ENCODE measurements at places on chromosomes 6 and 20.

DNA sequence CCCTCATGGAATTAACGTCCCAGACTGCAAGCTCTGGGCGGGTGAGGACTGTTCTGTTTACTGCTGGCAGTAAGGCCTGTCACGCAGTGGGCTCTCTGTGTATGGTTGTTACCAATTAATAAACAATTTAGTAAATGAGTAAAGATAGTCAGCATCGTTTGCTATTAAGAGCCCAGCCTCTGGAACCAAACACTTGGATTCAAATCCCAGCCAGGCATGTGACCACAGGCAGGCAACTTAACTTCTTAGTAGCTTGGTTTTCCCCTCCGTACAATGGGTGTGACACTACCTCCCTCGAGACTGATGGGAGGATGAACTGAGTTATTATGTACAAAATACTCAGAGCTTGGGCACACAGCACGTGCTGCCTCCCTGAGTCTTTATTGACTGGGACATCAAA lies 137.7 kb upstream of the ARMC2 start:
- DNase-seq, result no peak

- DNase-seq, result no peak
These were observed 18.7 kb downstream of the ZNF322 start for GRCh38 chr6:26640806-26641205.

- no peak for DNase-seq
These were observed 52.4 kb downstream of the L3MBTL3 start for GRCh38 chr6:130070792-130071191.

GRCh38 chr20:5136096-5136495 lies 9.3 kb downstream of the CDS2 start:
- DNase-seq, result no peak

- DNase-seq, result no peak
These were observed 608.3 kb upstream of the CITED2 start for GRCh38 chr6:139982652-139983295.

- no peak for DNase-seq
These were observed 245 bp downstream of the SRC start for GRCh38 chr20:37346236-37346534.

- no peak for DNase-seq
These were observed 5.9 kb upstream of the HMGA1 start for GRCh38 chr6:34230653-34231371.
